ENCODE measurements at places on chromosomes 11 and 22.
A peak's percentile ranks its signal among the peaks of the same experiment; 100 is the strongest.

- no peak for DNase-seq
Measured at GRCh38 chr11:68364581-68364980, 52.2 kb downstream of the LRP5 start.

DNA sequence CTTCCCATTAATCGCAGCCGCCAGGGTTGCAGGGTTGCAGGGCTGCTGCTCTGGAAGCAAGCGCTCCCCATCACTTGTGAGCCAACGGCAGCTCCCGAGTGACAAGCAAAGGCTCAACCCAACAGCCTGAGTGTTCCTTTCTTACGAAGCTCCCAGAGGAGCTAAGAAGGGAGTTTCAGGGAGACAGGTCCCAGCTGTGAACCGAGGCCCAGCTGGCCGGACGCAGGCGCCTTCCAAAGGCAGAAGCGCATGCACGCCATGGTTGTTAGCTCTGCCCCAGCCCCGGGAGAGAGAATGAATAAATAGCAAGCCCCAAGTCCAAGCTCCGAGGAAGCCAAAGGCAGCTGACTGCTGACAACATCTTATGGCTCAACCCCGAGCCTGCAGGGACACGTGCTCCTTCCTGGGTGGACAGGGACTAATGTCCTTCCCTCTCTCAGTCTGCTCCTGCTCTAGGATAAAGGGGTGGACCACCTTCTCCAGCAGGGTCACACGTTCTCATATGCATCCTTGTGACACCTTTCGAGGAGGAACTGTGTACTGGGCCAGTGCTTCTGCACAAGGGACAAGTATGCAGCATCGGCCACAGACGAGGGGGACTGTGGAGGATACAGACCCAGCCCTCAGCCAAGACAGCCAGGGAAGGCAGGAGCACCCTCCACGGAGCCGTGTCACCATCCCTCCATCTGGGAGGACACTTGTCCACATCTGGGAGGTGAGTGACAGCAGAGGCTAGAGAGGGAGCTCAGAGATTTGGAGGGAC, 29.9 kb downstream of the SHANK2 start:
- no peak for DNase-seq

GRCh38 chr22:17772958-17773605, 1.2 kb downstream of the BID start:
- DNase-seq: no peak

GRCh38 chr11:111393096-111393495, 14.0 kb upstream of the POU2AF1 start:
- no peak for DNase-seq

DNA sequence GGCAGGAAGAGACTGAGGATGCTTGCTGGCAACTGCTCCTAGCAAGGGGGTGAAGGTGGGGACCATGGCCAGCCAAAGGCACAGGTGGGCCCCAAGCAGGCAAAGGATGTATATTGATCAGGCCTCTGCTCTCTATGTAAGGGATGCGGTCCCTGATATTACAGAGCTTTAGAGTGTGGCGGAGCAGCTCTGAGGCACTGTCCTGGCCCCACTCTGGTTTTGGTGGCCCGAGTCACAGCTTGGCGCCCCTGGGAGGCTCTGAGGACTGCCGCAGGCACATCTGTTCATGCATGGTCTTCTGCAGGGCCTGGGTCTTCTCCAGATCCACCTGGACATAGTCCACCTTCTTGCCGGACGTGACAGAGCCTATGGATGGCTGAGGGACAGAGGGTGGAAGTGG, 45.5 kb downstream of the GAB4 start:
- DNase-seq: no peak

GRCh38 chr11:107563702-107564101, 1.8 kb downstream of the ALKBH8 start:
- peak; percentile 23 for DNase-seq

- DNase-seq: peak; percentile 33
Measured at GRCh38 chr22:35023692-35024363, 42.1 kb upstream of the ISX start.

DNA sequence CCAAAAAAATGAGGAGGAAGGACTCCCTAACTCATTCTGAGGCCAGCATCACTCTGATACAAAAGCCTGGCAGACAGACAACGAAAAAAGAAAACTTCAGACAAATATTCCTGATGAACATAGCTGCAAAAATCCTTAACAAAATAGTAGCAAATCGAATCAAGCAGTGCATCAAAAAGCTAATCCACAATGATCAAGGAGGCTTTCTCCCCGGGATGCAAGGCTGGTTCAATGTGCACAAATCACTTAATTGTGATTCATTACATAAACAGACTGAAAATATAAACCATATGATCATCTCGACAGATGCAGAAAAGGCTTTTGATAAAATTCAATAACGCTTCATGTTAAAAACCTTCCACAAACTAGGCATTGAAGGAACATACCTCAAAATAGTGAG, 16.4 kb downstream of the MTMR2 start:
- no peak for DNase-seq

DNA sequence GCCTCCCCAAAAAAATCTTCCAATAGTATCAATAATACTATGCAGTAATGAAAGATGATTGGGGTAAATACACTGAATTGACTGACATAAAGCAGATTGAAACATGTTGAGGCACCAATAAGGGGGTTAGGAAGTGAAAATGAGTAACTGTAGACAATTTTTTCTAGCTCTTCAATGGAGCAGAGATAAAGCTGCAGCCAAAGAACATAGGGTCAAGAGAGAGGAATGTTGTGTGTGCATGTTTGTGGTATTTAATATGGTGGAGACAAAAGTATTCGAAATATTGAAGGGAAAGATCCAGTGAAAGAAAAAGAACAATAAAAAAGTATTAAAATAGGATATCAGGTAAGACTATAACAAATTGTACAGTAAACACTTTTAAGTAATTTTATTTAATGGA, 450.0 kb upstream of the CCDC179 start:
- DNase-seq: no peak

GRCh38 chr11:56353991-56354390, at the start of gene OR8J1:
Gene OR8J1, plus strand, starts transcription at chr11:56354291. Its CDS starts 5,956 bp downstream, at chr11:56360247.
- no peak for DNase-seq

GRCh38 chr22:38925571-38926041, 31.8 kb upstream of the APOBEC3A start:
- no peak for DNase-seq

DNA sequence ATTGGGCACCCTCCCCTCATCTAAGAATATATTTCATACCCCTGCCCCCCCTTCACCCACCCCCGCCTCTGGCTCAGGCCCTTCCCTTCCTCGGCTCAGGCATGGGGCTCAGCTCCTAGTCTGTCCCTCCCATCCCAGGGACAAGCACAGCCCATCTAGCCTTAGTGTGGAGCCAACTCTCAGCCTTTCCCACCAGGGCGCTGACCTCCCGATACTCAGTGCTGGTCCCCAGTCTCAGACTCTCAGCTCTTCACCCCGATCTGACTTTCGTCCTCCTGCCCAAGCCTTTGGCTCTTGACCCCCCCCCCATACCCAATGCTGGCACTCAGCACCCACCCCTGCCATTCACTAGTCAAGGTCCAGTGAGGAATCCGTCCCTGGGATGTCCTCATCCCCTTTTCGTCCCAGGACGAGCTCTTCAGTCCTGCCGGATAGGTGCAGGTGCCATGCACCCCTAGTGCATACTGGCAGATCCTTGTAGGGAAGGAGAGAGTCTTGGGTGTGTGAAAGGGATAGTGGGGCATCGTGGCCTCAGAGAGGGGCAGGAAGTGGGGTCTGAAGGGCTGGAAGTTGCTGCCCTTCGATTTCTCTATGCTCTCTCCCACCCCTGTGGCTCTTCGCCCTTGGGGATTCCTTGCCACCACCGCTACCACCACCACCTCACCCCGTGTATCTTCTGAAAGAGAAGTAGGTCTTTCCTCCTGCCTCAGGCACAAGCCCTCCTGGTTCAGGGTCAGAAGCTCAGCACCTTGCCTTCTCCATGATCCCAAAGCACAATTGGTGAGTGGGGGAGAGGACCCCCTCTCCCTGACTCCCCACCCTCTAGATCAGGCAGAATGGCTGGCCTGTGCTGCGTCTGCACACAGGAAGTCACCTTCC, 2.4 kb downstream of the TPBGL start:
- no peak for DNase-seq

Measured in activated gamma-delta T cell treated with Interleukin-2 at 50 U/mL for 16 hours (primary cell).